Frontal cortex (tissue), 4 donors: ENCODE measurements at places on chromosomes 12 and 14. TPM values are rescaled to one million over a fixed set of nuclear protein-coding genes. Genes with fewer than 3 reads are reported as not detected.

Gene ACVRL1
- 9.4 TPM for total RNA-seq

Gene OLR1
- total RNA-seq = 4.1 TPM

Gene ART4
- not detected for total RNA-seq

Gene FZD10
- 0.41 TPM for total RNA-seq

Gene MANSC4
- 0.41 TPM for total RNA-seq

Gene LIMA1
- 12.6 TPM for total RNA-seq

Gene SPTB
- 16.7 TPM for total RNA-seq

Gene CHST11
- total RNA-seq = 22.0 TPM

Gene A2M
- 38.7 TPM for total RNA-seq

Gene CFAP73
- total RNA-seq = not detected
